Upper lobe of right lung (tissue), 1 donor: ENCODE measurements at places on chromosomes 4 and X.

DNA sequence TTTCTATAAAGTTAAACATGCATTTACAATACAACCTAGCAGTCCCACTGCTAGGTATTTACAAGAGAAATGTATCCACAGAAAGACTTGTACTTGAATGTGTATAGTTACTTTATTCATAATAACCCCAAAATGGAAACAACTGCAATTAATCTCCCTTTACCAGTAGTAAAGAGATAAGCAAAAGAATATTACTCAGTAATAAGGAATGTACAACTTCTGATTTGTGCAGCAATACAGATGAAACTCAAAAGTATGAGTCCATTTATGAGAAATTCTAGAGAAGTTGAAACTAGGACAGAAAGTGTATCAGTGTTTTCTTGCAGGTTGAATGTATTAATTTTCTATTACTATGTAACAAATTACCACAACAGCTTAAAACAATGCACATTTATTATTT, 15.2 kb downstream of the USP53 start:
- no peak for DNase-seq

GRCh38 chr4:5118091-5118786, 67.0 kb downstream of the STK32B start:
- DNase-seq = no peak

- DNase-seq = no peak
These were observed 531.4 kb upstream of the TECRL start for GRCh38 chr4:64940698-64941097.

GRCh38 chr4:112881842-112882241, 167.6 kb upstream of the ANK2 start:
- no peak for DNase-seq

DNA sequence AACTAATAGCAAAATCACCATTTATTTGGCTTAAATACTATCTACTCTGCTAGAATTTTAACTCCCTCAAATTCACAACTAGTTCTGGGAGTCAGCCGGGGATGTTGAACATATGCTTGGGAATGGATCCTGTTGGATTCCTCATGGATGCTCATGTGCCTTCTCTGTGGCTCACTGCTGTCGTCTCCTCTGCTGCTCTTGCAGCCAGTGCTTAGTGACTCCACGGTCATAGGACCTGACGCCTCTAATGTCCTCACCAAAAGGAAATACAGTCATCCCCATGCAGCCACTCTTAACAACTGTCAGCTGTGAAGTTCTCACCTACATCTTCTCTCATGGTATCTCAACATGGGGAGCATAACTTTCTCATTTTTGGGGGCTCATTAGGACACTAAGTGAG, 59.4 kb downstream of the HMGB2 start:
- no peak for DNase-seq

DNA sequence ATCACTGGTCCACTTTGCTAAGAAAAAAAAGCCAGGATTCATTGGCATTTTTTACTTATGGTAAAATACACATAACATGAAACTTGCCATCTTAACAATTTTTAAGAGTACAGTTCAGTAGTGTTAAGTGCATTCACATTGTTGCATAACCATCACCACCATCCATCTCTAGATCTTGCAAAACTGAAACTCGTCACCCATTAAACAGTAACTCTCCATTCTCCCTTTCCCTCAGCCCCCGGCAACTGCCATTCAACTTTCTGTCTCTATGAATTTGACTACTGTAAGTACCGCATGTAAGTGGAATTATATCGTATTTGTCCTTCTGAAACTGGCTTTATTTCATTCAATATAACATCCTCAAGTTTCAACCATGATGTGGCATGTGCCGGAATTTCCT, 56.3 kb upstream of the LNX1 start:
- DNase-seq = no peak

GRCh38 chr4:83255584-83255983, 29.0 kb downstream of the COQ2 start:
- DNase-seq = no peak
